CD8-positive, alpha-beta T cell (primary cell): ENCODE measurements at places on chromosomes 2 and 18.

DNA sequence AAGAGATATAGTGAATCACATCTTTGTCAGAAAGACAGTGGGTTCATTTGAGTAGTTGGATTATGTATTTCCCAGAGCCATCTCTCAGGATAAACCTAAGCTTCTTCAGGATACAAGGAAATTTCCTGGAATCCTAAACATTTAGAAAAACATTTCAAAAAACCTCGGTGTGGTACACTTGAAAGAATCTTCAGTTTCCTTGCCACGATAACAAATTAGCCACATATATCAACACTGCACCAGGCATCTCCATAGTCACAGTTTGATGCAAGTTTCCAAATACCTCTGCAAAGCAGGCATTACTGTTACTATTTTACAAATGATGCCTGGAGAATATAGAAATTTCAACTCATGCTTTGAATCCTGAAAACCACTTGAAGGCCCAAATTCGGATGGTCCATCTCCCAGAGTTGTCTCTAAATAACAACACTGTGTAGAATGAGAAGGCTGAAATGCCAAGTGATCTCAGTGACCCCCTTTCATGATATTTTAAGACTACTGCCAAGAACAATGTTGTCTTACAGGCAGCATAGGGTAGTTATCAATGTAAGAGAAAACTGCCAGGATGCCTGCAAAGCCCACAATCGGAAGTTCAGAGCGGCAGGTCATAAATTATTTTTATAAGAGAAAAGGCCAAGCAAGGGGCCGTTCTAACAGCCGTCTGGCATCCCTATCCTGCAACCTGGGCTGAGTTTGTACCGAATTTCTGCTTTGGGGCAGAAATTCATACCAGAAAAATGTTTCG is 307.9 kb downstream of the TXNL1 start:
- DNase-seq, result no peak

GRCh38 chr2:141570474-141571131 is 560.2 kb downstream of the LRP1B start:
- DNase-seq, result no peak

- no peak for DNase-seq
Observed at GRCh38 chr2:235523021-235523420, 29.2 kb downstream of the AGAP1 start.

DNA sequence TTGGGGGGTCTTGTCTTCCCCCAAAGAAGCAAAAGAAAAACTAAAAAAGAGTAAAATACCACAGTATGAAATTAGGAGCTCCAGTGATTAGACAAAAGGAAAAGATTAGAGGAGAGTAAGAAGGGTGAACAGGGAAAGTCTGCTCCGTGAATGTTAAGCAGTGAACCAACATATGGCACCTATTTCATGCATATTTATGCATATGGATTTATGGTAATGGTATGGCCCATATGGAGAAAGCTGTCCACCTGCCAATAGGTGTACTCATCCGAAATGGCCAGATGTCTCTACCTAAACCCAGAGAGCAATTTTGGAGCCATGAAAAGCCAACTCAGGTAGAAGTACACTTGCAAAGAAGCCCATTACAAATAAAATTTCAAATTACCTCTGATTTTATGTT is 404.0 kb upstream of the RAB6C start:
- DNase-seq, result no peak

- DNase-seq, result no peak
Observed at GRCh38 chr2:117960231-117960630, 53.6 kb downstream of the CCDC93 start.

- DNase-seq, result no peak
Observed at GRCh38 chr2:5689750-5690149, 2.4 kb upstream of the SOX11 start.
